ENCODE measurements at places on chromosomes 7 and 10.

- DNase-seq = no peak
Measured at GRCh38 chr7:101743241-101743994, 74.0 kb upstream of the CUX1 start.

DNA sequence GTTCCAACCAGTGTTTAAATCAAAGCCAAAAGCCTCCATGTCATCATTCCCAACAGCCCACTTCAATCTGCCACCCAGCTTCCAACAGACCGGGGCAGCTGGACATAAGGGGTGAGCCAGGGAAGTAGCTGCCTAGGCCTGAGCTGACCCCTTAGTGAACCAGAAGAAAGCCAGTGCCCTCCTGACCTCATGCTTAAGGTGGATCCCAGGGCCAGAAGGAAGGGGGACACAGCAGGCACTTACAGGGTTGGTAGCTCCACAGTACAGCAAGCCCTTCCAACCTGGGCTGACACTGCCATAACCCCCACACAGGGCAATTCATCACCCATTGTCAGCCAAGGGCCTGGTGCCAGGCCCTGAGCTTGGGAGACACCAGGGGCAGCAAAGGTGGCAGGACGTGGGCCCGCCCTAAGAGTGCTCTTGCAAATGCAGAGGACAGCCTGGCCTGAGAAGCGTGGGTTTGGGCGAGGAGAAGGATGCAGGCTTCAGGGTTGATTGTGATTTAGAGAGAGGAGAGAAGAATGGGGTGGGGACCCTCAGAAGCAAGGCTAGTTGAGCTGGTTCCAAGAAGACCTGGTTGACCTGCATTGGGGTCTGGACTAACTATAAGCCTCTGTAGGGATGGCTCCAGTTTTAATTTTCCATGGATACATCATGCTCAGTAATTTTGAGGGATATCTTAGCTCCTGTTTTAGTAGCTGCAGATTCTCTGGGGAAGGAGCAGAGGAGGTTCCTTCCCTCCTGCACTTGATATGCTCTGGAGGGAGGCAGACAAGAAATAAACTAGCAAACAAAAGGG is 3.1 kb upstream of the CYP26A1 start:
- DNase-seq = no peak

DNA sequence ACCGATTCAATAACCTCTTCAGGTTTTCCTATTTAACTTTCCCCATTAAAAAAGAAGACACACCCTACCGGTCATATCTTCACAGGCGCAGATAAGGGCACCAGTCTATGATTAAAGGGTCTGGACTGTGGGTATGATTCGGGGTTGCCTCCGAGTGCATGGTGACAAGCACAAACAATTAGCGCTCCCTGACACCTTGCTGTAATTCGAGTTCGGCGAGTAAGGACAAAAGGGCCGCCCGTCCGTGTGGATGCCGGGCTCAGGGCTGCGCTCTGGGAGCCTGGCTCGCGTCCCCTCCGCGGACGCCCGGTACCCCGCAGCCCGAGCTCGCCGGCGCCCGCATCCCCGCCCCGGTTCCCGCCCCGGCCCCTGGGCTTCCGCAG is 111.9 kb upstream of the RHEB start:
- DNase-seq = no peak

GRCh38 chr7:27922907-27923641 is 183.1 kb downstream of the TAX1BP1 start:
- DNase-seq = no peak

GRCh38 chr7:21175714-21176113 is 252.2 kb upstream of the SP4 start:
- no peak for DNase-seq

DNA sequence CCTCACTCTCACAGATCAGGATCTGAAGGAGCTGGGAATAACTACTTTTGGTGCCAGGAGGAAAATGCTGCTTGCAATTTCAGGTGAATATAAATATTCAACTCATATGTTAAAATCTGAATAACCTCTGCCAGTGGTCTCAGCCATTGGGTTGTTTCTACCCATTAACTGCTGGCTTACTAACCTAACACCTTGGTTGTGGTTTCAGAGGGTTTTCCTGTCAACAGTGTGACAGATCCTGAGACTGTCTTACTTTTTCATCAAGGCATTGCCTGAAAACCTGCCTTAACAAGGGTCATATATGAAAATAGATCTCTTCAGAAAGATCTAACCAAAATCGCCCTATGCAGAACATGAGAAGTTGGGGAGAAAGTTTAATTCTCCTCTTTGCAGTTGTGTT is 307.7 kb downstream of the BICC1 start:
- DNase-seq = no peak

GRCh38 chr10:131812736-131813604 is 87.8 kb upstream of the PPP2R2D start:
- DNase-seq = no peak

GRCh38 chr10:76074659-76075058 is 643.2 kb downstream of the LRMDA start:
- no peak for DNase-seq

GRCh38 chr10:18760836-18761235 is 101.6 kb downstream of the ARL5B start:
- no peak for DNase-seq

- DNase-seq = no peak
Measured at GRCh38 chr7:751826-752225, 24.7 kb upstream of the PRKAR1B start.

DNA sequence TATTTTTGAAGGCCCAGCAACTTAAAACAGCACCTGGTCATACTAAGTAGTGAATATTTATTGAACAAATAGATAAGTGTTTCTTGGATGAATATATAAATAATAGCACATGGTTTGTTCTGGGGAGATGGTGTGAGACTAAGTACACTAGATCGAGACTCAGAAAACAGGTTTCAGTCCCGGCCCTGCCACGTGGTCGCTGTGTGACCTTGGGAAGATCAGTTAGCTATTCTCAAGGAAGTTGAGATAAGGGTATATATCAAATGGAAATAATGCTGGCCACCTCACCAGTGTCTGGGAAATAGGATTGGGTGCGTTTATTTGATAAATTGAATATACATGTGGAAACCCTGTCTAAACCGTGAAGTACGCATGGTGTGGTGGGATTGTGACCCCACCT is 354.6 kb downstream of the SDK1 start:
- no peak for DNase-seq

DNA sequence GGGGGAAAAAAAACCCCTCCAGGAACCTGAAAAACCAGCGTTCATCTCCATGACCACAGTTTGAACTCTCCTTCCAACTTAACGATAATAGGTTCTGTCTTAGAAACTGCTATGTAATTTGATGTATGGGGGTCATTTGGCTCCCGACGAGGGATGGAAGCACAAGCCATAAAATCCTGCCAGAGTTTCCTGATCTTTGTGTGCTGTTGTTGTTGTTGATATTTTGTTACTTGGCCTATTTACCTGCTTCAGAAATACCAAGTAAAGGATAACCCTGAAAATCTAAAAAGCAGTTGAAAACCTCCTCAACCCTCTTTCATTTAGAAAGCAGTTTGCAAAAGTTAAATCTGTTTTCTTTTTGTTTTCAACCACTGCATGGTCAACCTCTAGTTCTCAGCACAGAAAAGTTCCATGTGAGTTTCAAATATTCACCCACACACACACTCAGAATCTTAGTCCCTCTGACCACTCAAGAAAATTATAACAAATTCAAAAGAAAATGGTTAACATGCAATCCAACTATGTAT is 9.3 kb upstream of the HOXA2 start:
- DNase-seq = no peak

DNA sequence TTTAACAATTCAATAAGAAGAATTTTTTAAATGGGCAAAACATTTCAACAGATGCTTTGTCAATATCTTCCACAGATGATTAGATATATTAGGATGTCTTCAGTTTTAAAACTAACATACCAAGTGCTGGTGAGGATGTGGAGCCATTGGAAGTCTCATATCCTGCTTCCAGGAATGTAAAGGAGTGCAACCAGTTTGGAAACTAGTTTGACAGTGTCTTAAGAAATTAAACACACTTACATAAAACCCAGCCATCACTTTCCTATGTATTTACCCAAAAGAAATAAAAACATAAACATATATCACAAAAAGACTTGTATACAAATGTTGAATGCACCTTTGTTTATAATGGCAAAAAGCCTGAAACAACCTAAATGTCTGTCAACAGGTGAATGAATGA is 13.3 kb upstream of the AGK start:
- DNase-seq = no peak

DNA sequence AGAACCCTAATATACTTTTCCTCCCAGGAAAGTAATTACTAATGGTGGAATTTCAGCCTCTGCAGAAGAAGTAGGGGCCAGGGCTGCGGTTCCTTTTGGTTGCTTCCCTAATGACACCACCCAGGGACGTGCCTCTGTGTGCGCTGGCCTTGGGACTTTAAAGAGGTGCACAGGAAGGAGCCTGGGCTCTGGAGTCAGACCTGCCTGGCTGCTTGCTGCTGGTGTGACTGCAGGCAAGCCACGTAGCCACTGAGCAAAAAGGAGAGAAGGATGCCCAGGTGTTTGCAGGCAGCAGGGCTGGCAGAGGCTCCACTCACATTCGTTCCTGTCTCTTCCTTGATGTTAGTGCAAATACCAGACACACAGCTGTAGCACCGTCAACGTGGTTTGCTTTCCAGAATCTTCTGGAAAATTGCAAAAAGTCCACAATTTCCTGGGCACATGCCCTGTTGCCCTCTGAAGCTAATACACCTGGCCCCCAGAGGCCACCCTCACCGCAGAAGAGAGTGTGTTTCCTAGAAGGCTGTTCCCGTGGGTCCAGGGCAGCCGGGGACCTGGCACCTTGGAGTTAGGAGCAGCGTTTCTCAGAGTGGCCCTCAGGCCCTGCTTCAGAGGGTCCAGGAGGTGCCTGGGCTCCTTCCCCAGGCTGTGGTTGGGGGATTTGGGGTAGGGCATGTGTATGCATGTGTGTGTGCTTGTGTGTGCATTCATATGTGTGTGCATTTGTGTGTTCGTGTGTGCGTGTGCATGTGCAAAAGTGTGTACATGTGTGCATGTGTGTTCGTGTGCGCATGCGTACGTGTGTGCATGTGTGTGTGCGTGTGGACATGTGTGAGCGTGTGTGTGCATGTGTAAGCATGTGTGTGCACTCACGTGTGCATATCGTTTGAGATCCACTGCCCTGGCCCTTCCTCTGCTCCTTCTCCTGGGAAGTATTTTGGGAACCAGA is 12.8 kb upstream of the PRKAG2 start:
- DNase-seq = no peak

All from GM12864 (cell line).